ENCODE measurements at places on chromosomes 11 and 22.

GRCh38 chr22:26555478-26555877 lies 34.5 kb downstream of the TPST2 start:
- DNase-seq = no peak

- no peak for DNase-seq
These were observed 38.7 kb upstream of the E2F8 start for GRCh38 chr11:19279451-19279850.

DNA sequence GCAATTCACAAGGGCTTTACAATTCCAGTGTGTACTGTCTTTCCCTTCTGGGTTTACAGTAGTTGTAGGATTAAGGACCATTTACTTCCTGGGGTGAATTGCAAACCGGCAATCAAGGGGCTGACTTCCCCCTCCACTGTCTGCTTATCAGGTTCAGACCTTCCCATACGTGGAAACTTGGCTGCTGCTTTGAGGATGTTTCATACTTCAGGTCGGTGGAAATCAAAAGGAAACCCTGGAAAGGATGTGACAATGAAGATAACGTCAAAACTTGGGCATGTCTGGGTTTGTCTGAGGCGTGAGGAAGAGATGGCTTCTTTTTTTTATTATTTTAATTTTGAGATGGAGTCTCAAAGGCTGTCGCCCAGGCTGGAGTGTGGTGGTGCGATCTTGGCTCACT lies 2.1 kb upstream of the RTCB start:
- DNase-seq = no peak

DNA sequence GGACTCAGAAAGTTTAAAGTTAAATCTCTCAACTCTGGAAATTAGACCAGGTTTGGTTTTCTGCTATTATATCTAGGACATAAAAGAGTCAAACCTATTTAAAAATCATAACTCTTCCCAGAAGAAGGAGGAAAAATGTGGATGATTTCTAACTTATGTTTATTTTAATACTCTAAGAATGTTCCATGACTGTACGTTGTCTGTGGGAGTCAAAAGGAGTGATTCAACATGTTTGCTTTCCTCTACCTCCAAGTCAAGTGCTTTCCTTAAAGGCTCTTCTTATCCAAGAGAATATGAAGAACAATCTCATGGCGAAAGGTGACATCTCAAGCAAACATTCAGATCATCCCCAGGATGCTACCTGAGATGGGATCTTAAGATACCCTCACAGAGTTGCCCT lies 21.6 kb downstream of the OR51E1 start:
- no peak for DNase-seq

- DNase-seq = no peak
These were observed 103.1 kb downstream of the PTPRJ start for GRCh38 chr11:48083421-48083820.

DNA sequence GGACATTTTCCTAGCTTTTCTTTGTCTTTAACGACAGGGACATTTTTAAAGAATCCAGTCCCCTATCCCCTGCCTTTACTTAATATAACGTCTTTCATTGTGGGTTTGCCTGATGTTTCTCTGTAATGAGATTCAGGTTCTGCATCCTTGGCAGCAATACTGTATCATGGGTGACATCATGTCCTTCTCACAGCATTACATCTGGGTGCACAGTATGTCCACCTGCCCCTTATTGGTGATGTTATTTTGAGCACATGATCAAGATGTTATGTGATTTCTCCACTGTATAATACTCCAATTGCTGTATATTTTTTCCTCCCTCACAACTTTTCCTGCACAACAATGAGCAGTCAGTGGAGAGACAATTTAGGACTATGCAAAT lies 9.7 kb upstream of the STK33 start:
- DNase-seq = no peak

GRCh38 chr11:16738947-16739815 lies 734 bp downstream of the C11orf58 start:
- DNase-seq = no peak

DNA sequence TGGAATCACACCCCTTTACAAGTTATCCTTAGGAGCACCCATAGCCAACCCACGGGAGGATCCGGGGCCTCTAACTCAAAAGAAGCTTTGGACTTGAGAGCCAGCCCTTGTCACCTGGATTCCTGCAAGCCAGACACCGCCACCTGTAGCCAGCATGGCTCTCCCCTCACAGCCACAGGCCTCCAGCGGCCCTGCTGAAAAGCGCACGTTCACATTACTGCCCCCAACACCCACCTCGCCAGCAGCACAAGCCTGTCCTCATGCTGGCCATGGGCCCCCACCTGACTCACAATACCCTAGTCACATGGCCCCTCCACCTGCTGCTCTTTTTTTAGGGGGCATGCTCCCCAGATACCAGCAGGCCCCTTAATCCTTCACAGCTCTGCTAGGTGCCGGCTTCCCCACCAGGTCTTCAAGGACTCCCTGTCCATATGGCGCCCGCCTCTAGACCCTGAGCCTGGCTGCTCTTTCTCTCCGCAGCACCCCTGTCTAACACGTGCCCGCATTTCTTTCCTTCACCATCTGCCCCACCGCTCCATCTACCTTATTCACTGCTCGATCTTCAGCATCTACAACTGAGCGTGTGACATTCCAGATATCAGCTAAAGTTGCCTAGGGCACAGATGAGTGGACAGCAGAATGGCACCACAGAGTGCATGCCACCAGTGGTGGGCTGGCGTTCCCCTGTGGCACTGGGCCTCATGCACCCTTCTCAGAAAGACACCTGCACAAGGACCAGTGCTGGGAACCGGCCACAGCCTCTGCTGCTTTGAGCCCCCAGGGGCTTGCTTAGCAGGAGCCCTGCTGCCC lies 6.6 kb downstream of the CARS1 start:
- DNase-seq = no peak

DNA sequence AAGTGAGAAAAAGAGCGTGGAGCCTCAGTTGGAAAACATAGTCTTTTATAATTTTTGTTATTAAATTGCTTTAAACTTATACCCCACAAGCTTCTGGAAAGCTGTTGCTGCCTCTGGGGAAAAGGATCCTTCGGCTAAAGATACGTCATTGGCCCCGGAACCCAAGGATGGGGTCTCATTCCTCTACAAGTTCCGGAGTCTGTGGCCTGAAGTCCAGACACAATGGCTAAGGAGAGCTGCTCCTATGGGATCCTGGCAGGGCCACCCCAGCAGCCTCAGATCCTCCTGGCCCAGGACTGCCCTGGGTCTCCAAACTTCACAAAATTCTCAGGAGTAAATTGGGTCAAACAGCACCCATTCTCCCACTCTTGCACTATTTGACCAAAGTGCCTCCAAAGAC lies 5.9 kb downstream of the WT1 start:
- no peak for DNase-seq

Data from NCI-H2107 (cell line).